ENCODE measurements at places on chromosomes 6 and 20.

DNA sequence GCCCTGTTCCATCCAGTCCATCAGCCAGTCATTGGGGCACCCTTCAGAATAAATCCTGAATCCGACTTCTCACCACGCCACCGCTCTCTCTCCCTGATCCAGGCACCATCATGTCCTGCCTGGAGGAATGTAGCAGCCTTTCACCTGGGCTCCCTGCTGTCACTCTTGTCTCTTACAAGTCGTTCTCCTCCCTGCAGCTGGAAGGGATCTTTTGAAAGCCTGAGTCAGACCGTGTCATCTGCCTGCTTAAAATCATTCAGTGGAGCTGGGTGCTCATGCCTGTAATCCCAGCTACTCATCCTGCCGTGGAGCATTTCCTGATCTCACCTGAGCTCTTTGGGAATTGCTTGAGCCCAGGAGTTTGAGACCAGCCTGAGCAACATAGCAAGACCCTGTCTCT, 19.2 kb upstream of the KCNG1 start:
- H3K27ac ChIP-seq = no peak overlapping the region
- H3K4me3 ChIP-seq = no peak overlapping the region
- no peaks in the 10 kb centered on the region for H3K36me3 ChIP-seq
- no peaks in the 10 kb centered on the region for H3K4me1 ChIP-seq
- no peak for DNase-seq
- H3K27me3 ChIP-seq = peaks cover 5% of the 10 kb centered on the region

- H3K27ac ChIP-seq = no peak overlapping the region
- DNase-seq = no peak
- H3K36me3 ChIP-seq = no peaks in the 10 kb centered on the region
- H3K4me3 ChIP-seq = no peak overlapping the region
- H3K27me3 ChIP-seq = no peaks in the 10 kb centered on the region
- peaks cover 17% of the 10 kb centered on the region for H3K4me1 ChIP-seq
Observed at GRCh38 chr20:33999025-33999649, 5.4 kb downstream of the RALY start.

GRCh38 chr6:84362193-84362821, 134.9 kb upstream of the CEP162 start:
- H3K4me3 ChIP-seq = no peak overlapping the region
- H3K27me3 ChIP-seq = no peaks in the 10 kb centered on the region
- DNase-seq = no peak
- H3K36me3 ChIP-seq = no peaks in the 10 kb centered on the region
- H3K4me1 ChIP-seq = no peaks in the 10 kb centered on the region

- H3K4me3 ChIP-seq = no peak overlapping the region
- no peaks in the 10 kb centered on the region for H3K27me3 ChIP-seq
- DNase-seq = peak; percentile 14
- no peak overlapping the region for H3K27ac ChIP-seq
Observed at GRCh38 chr20:2695206-2695983, 2.8 kb downstream of the EBF4 start.

GRCh38 chr6:136051140-136051775, 198.9 kb downstream of the MTFR2 start:
- H3K4me1 ChIP-seq = no peaks in the 10 kb centered on the region
- H3K36me3 ChIP-seq = no peaks in the 10 kb centered on the region
- H3K4me3 ChIP-seq = no peak overlapping the region
- H3K27ac ChIP-seq = no peak overlapping the region

GRCh38 chr20:54681869-54682268, 206.5 kb downstream of the DOK5 start:
- H3K27me3 ChIP-seq = peaks cover 4% of the 10 kb centered on the region
- DNase-seq = no peak
- H3K36me3 ChIP-seq = no peaks in the 10 kb centered on the region
- peaks cover 6% of the 10 kb centered on the region for H3K4me1 ChIP-seq
- H3K4me3 ChIP-seq = no peak overlapping the region
